ENCODE measurements at places on chromosomes 2 and 18.
A peak's percentile ranks its signal among the peaks of the same experiment; 100 is the strongest.

- no peak for DNase-seq
Measured at GRCh38 chr2:4628998-4629501, 925.7 kb downstream of the DCDC2C start.

DNA sequence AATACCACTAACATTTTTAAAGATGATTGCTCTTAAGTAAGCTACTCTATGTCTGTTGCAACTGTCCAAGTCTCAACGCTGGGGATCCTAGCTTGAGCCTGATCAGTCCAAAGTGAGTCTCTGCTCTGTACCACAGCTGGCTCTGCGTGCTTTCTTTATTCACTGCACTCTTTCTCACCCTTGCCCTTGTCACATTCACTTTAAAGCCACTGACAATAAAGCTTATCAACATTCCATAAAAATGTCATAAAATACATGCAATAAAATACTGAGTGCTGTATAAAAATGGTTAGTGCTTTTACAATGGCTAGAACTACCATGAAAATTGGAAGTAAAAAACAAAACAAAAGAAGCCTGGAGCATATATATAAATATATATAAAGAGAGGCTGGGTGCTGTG is 45.5 kb upstream of the LRRTM4 start:
- no peak for DNase-seq

DNA sequence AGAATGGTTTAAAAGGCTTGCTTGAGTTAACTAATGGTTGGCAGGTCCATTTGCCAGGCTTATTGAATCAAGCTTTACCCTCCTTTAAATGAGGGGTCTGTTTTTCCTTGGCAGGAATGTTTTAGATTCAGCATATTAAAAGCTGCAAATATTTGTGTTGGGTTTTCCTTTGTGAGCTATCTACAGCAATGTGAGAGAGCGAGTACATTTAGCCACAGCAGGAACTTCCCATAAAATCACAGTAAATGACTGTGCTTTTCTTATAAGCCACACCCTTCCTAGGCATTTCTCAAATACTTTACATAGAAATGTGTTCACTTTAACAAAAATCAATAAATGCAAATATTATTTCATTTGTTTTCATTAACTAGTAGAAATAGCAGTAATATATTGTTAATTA is 23.9 kb downstream of the CALCRL start:
- DNase-seq, result no peak

DNA sequence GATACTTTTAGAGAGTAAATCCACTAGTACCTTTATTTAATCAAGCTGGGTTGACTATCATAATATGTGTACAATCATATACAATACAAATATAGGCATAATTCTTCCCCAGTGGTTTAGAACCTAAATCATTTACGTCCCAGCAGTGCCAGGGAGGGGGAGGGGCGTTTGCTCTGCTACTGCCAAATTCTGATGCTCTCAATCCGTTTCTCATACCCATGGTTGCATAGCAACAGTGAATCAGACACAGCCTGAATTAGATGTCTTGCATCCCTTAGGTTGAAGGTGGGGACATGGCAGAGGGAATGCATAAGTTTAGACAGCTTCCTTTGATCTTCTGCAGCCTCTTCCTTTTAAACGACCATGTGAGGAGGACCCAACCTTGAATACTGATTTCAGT is 135.4 kb downstream of the ABCA12 start:
- no peak for DNase-seq

- DNase-seq, result peak; percentile 30
Measured at GRCh38 chr2:44130441-44130840, 38.2 kb upstream of the PPM1B start.

DNA sequence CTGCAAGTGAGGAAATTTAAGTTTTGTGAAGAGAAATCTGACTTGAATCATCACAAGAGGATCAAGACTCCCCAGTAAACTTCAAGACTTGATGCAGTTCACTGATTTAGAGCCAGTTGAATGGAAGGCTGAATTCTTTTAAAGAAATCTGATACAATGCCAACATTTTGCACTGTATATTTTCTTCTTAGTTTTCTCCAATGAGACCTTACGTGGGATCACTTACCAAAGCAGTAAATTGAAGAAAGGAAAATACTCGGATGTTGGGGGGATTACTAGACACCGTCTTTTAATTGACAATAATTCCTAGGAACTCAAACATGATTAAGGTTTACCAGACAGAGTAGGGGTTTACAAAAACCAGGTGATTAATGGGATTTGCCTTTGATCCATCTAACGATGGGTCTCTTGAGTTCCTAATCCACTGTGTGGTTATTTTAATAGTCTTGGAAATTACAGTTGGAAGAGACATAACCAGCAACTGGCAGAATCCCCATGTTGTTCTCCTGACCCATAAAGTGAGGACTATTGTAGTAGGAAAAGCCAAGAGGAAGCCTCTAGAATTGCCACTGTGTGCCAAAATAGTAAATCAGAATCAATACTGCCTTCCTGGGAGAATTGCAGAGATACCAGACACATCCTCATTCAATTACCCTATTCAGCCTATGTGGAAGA is 354.5 kb downstream of the PID1 start:
- no peak for DNase-seq

DNA sequence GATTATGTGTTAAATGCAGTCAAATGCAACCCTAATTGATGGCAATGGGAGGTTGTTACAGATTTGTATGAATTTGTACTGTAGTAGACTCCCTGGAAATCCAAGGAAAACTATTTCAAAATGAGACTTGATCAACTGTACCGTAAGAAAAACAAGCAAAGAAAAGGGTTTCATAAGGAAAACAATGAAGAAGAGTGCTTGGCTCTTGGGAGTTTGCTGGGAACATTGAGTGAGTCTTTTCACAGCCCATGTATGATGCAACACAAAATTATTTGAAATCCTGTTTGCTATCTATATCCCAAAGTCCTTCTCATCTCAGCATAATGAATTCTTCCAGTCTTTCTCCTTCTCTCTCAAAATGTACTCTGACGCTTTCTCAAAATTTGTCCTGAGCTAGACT is 67.0 kb upstream of the OSR1 start:
- no peak for DNase-seq

DNA sequence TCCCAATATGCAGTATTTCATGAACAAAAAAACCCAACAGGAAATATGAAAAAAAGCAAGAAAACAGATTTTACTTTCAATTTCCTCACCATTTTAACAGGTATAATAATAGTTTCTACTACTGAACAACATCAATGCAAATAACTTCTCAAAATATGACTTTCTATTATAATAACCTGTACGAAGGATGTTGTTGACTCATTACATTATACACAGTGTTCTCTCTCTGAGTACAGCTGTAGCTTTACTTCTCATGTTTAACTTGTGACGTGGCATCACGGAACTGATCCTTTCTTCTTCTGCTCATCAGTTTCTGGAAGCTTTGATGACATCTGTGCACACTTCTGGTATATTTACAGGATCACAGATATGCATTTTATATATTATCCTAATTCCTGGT is 40.0 kb downstream of the FAM228A start:
- no peak for DNase-seq

GRCh38 chr2:3491716-3492474 is 27.4 kb downstream of the ADI1 start:
- no peak for DNase-seq

- DNase-seq, result peak; percentile 42
Measured at GRCh38 chr2:226423498-226423960, 376.1 kb downstream of the IRS1 start.

DNA sequence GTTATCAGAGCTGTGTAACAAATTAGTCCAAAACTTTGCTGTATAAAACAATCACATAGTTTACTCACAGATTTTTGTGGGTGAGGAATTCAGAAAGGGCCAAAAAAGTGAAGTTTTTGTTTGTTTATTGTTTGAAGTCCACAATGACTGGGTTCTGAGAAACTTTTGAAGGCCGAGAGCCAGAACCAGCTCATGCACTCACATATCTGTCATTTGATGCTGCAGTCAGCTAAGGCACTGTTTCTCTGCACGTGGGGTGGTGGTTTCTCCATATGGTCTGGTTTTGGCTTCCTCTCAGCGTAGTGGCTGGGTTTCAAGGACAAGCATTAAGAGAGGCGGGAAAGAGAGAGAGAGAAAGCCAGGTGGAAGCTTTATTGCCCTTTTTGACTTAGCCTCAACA is 131.8 kb downstream of the TWIST2 start:
- DNase-seq, result no peak

GRCh38 chr2:53021828-53022227 is 745.8 kb upstream of the CHAC2 start:
- DNase-seq, result no peak

- DNase-seq, result no peak
Measured at GRCh38 chr2:59654710-59655109, 898.7 kb downstream of the BCL11A start.

DNA sequence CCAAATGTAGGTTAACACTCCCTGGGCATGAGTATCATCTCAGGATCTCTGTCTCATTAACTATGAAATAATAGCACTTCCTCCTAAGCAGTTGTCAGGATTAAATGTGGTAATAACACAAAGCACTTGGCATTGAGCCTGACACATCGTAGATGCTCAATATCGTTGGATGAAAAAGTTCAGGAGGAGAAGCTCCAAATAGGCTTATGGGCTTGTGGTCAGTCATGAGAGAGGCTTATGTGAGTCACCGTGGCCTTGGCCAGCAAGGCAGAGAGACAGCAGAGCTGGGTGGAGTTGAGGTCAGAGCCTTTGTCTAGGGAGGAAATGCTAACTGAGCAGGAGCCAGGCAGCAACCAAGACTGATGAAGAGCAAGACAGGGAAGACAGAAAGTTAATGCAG is 68.3 kb upstream of the PPM1B start:
- DNase-seq, result peak; percentile 79

DNA sequence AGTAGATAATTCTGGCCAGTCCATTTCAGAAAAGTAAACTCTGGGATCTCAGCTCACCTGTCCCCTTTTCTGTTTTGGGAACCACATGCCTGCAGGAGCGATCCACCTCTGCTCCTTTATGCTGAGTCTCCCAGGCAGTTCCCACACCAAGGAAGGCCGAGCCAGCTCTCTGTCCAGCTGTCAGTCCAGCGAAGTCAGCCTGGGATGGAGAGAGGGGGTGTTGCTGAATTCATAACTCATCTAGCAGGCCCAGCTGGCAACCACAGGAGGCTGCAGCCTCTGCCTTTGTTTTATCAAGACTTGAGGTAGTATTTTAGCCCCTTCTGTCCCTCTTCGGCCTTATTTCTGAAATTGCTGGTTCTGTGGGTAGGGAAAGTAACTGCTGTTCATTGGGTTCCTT is 209.9 kb downstream of the ARL4C start:
- DNase-seq, result no peak

DNA sequence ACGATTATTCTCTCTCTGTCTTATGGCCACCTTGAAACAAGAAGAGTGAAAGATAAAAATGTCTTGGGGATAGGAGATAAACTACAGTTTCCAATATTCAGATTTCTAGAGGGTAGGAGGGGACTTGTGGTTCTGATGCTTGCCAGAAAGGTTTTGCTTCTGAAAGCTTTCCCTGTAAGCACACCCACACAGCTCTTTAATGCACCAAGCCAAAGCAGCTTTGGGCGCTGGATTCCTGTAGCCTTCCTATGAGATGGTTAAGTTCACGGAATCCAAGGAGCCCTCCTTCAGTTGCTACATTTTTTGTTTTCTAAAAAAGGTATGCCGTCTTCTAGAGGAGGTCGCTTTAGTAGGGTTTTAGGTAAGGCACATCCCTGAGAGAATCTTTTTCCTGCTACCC is 4.9 kb downstream of the LRRTM1 start:
- no peak for DNase-seq

- no peak for DNase-seq
Measured at GRCh38 chr2:68182902-68183301, 25.2 kb downstream of the PNO1 start.

- no peak for DNase-seq
Measured at GRCh38 chr2:36356990-36357846, 1.6 kb downstream of the CRIM1 start.

GRCh38 chr2:24050041-24050979 is 769 bp downstream of the FKBP1B start:
- DNase-seq, result no peak

- no peak for DNase-seq
Measured at GRCh38 chr18:46754188-46754587, 2.7 kb downstream of the ST8SIA5 start.

- DNase-seq, result no peak
Measured at GRCh38 chr2:86697551-86698104, 22.5 kb upstream of the RMND5A start.

DNA sequence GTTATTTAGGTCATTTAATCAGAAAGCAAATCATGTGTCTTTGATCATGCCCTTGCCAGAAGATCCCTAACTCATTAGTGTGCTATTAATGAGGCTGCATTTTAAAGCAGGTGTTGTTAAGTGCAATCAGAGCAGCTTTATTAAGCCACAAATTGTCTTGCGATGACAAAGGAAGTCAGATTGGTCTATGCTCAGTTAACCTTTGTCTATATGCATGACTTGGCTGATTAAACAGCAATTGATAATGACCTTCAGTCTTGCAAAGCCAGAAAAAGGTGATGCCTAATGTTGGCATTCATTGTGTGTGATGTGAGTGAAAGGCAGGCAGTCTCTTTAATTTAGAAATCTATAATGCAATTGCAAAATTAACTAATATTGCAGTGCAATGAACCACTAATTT is 166.9 kb downstream of the RND3 start:
- no peak for DNase-seq

DNA sequence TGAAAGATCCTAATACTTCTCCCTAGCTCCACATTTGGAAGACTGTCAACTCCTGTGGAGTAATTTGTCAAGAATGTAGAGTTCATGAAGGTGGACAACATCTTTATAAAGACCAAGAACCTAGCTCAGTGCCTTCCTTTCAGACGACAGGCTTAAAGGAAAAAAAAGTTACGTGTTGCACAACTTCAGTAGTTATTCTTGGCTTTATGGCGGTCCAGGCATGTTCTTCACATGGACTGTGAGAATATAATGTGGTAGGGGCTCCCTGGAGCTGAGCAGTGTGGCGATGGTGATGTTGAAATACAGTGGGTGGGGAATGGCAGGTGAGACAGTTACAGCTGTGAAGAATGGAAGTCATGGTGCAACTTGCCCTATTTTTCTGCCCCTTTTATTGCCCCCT is 3.9 kb downstream of the TAF1B start:
- no peak for DNase-seq

DNA sequence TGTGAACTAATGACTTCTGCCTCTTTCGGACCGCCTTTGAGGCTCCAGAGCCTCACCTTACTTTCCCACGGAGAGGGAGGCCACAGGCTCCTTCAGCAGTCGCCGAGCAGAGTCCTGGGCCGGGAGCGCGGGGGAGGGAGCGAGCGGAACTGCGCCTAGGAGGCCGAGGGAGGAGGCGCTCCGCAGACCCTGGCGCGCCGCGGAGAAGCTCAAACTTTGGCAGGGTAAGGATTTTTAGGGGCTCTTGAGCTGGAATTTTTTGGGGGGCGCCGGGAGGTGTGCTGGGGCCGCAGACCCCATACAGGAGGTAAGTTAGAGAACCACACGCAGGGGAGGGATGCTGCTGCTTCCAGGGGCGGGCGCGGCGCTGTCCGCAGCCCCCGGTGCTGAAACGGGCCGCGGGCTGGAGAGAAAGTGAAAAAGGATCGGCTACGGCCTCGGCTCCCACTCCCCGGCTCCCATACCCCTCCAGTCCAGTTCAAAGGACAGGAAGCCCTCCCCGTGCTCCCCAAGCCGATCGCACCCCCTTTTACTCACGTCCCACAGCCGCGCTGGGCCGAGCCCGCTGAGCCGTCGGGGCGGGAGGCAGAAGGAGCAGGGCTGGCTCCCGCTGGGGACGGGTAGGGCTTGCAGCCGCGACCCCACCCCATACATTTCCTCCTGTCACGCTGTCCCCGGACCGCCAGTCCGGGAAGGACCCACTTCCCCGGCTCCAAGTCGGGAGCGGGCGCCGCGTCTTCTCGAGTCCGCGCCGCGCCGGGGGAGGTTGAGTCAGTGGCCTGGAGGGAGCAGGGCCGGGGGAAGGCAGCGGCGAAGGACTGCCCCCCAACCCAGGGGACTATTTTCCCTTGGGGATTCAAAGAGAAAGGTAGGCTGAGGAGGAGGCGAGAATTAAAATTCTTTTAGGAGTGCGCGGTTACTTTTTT is at the start of gene CNGA3:
Gene CNGA3 (plus strand): TSS at position 146 of the 926 bp plus-strand sequence. CDS start 23,520 bp downstream, outside the sequence.
- no peak for DNase-seq
